Upper lobe of left lung (tissue), 6 donors: ENCODE measurements at places on chromosomes 12 and 14. TPM values are rescaled to one million over a fixed set of nuclear protein-coding genes. Genes with fewer than 3 reads are reported as not detected.

GRCh38 chr14:37843954-37844607, 248.7 kb downstream of the TTC6 start:
- DNase-seq = no peak

The KRT3 gene
- not detected for total RNA-seq

GRCh38 chr12:56079723-56080555, at the start of gene ERBB3:
TSS of gene ERBB3 (plus strand) at chr12:56080165. CDS start at chr12:56080301, 136 bp downstream.
- peak; percentile 87 for DNase-seq

- DNase-seq = no peak
Measured at GRCh38 chr14:99548871-99549515, 55.0 kb downstream of the CCDC85C start.

GRCh38 chr14:72291908-72292688, 359.9 kb downstream of the RGS6 start:
- DNase-seq = no peak

- no peak for DNase-seq
Measured at GRCh38 chr12:27610374-27610773, 85.9 kb upstream of the REP15 start.

GRCh38 chr12:11307143-11307542, 3.1 kb downstream of the PRB4 start:
- no peak for DNase-seq

- DNase-seq = no peak
Measured at GRCh38 chr12:50988051-50988450, 35.7 kb downstream of the HIGD1C start.

- DNase-seq = no peak
Measured at GRCh38 chr14:90427848-90428426, 31.1 kb downstream of the CALM1 start.

GRCh38 chr14:51157012-51157411, 62.1 kb upstream of the TRIM9 start:
- no peak for DNase-seq

The LMNTD1 gene
- total RNA-seq = 5.8 TPM

- DNase-seq = no peak
Measured at GRCh38 chr14:92473969-92474535, 39.5 kb upstream of the RIN3 start.

DNA sequence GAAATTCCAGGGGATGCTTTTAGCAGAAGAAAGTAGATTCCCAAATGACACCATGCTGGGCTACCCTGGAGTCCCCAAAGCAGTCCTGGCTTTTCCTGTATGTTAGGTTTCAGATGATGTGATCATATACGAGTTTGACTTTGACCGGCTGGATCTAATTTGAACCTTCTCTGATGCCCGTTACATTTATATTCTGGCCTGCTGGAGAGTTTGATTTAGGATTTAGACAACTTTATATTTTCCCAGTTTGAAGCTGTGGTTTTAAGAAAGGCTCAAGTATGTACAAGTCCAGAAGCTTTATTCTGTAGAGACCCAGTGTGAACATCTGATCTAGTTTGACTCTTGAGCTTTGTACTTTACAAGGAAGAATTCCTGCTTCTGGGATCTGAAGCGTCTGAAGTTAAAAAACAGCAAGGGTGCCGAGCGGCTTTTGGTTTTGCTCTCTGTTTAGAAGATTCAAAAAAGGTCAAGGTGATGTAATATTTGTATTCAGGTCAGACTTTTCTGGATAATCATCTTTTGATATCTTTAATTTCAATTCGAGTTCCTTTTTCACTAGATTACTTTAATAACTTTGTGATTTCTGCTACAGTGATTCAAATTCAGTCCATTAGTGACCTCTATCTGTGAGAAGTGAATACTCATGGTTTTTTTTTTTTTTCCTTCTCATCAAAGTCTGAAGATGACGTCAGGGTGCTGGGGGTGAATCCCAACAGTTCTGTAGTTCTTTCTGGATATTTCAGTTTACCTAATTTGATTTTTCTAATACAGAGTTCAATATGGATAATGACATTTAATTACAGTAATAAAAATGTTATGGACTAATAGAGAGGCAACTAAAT, 6.3 kb downstream of the FLRT2 start:
- no peak for DNase-seq

DNA sequence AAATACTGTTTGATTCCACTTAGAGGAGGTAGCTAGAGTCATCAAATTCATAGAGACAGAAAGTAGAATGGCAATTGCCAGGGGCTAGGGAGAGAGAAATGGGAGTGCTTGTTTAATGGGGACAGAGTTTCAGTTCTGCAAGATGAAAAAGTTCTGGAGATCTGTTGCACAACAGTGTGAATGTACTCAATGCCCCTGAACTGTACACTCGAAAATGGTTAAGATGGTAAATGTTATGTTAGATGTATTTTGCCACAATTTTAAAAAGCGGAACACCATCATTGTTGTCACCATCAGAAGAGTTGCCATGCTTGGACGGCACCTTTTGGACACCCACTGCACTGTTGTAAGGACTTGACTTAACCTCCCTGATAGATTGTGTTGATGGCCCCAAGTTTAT, 106.9 kb downstream of the SCARB1 start:
- no peak for DNase-seq

- DNase-seq = no peak
Measured at GRCh38 chr14:58077621-58078020, 74.4 kb downstream of the ARMH4 start.

The CLEC4D gene
- total RNA-seq = 1.2 TPM

DNA sequence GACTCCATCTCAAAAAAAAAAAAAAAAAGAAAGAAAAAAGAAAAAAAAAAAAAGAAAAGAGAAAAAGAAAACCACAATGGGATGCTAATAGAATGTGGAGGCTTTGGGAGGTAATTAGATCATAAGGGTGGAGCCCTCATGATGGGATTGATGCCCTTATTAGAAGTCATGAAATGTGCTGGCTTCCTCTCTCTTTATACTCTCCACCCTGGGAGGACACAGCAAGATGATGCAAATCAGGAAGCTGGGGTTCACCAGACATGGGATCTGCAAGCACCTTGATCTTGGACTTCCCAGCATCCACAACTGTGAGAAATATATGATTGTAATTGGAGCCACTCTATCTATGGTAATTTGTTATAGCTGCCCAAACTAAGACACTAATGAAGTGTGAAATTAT, 13.4 kb upstream of the DRAM1 start:
- DNase-seq = no peak

- no peak for DNase-seq
Measured at GRCh38 chr12:21891751-21892217, 49.4 kb downstream of the ABCC9 start.

The RPL6 gene
- 829 TPM for total RNA-seq

The KRT4 gene
- total RNA-seq = 36.1 TPM

- peak; percentile 45 for DNase-seq
Measured at GRCh38 chr12:8709124-8709830, 11.5 kb downstream of the RIMKLB start.

- no peak for DNase-seq
Measured at GRCh38 chr12:1616233-1617066, 12.6 kb upstream of the WNT5B start.

DNA sequence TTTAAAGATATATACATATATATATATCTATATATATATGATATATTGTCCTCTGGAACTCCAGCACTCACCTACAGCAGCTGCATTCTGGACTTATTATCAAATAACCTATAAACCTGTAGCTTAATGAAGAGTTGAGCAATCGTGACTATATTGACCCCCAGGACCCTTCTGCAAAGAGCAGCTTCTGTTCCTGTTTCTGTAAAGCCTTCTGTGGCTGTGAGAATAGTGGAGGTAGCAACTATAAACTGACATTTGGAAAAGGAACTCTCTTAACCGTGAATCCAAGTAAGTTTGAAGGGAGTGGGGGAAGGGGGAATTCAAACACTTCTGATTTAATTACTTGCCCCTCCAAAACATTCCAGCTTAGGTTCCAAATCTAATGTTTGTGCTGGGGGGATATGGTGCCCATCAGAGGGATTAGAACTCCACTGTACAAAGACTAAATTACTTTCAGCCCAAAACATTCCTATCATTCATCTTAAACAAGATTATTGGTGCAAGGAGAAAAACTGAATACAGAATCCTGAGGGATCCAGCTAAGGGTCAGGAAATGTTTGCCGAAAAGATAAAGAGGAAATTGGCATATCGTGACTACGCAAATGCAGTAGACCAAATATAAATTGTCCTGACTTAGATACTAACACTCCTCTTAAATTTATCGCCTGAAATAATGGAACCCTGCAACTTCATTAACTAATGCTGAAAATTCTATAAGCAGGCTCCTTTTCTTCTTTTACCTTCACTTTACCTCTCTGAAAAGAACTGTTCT, 106.1 kb downstream of the DAD1 start:
- no peak for DNase-seq

DNA sequence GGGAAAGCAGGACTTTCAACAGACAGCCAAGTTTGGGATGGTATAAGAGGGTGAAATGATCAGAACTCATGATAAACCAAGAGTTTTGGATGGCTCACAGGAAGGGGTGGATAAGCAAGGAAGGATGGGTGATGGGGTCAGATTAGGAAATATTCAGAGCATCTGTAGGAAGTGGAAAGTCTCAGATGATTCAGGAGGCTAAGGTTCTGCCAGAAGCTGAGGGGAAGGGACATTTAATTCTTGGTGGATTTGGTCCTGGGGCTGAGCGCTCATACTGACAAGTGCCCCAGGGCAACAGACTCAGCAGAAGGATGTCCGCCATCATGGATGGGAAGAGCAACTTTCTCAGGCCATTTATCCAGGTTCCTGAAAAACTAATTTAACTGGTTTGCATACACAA, 28.4 kb upstream of the BDKRB2 start:
- no peak for DNase-seq

DNA sequence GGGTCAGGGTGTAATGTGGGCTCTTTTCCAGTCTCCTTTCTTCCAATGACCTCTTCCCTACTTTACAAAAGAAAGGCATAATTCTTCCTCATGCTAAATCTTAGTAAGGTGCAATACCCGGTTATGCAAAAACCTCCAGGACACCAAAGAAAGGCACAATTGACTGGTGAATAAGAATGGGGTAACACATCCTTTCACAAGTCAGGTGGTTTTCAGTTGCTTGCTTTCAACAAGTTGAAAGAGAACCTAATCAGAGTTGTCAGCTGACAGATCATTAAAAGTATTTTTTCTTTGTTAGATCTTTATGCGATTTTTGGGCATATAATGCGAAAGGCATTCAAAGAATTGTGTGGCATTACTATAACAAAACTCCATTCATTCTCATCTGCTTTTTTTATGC, 1.3 kb upstream of the AEBP2 start:
- DNase-seq = no peak

The ZDHHC22 gene
- total RNA-seq = not detected

- no peak for DNase-seq
Measured at GRCh38 chr14:65179918-65180724, 77.8 kb upstream of the MAX start.

The COL2A1 gene
- total RNA-seq = 0.34 TPM

DNA sequence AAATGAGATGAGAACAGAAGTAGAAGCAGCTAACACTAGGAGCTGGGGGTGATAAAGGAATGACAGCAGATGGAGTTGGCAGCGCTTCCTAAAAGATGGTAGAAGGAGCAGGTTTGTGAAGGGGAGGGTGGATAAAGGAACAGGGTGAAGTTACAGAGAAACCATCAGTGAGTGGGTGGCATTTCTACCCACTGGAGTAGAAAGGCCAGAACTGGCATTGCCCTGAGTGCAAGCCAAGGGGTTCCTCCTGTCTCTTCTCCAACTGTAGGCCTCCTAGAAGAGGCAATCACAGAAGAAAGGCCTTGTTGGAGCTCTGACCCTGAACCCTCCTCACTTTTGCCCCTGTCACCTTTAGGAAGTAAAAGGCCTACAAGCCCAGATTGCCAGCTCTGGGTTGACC, 2.2 kb downstream of the KRT18 start:
- DNase-seq = no peak

DNA sequence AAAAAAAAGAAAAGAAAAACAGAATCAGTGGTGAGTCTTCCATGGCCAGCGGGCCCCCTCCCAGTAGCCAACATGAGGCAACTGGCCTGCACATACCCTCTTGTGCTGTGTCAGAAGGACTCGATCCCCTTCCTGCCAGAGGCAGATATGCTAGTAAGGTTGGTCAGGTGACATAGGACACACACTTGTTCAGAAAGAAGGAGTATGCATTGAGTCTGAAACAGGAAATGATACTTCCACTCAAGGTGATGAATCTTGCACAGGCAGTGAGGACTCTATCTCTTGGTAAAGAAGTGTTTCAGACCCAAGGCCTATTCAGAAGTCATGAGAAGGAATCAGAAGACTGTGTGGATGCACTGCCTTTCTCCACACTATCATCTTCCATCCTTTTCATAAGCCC, 269.7 kb upstream of the FAR2 start:
- DNase-seq = no peak

- peak; percentile 48 for DNase-seq
Measured at GRCh38 chr14:101360054-101360911, 201.0 kb upstream of the DIO3 start.

The FAIM2 gene
- 0.89 TPM for total RNA-seq

The MANSC1 gene
- total RNA-seq = 2.1 TPM

DNA sequence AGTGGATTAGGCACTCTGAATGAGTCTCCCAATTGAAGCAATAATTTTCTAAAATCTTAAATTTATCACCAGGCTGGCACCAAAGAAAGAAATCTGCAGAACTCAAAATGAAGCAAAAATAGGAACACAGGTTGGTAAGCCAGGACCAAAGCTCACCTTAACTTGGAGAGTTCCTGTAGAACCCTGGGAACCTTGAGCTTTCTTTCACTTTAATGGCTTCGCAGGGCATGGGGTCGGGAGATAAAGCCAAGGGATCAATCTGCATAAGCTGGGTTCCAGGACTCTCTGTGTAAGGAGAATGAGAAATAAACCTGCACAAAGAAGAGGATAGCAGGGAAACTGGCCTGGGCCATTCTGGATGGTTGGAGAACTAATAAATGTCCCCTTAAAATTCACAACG, 8.3 kb upstream of the VDR start:
- no peak for DNase-seq

DNA sequence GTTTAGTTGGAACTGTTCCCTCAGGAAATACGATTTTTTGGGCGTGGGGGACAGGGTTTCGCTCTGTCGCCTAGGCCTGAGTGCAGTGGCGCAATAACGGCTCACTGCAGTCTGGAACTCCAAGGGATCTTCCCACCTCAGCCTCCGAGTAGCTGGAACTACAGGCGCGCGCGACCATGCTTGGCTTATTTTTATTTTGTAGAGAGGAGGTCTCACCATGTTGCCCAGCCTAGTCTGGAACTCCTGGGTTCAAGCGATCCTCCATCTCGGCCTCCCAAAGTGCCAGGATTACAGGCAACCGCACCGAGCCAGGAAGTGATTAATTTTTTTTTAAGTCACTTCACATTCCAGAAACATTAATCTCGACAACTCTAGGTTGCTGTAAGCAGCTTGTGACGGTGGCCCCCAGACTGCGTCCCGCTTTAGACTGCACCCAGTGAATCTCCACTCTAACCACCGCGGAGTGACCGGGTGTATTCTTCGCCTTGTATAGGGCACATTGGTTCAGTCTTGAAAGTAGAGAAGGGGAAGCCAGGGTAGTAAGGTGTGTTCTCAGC, 830 bp upstream of the MIS18BP1 start:
- peak; percentile 33 for DNase-seq

DNA sequence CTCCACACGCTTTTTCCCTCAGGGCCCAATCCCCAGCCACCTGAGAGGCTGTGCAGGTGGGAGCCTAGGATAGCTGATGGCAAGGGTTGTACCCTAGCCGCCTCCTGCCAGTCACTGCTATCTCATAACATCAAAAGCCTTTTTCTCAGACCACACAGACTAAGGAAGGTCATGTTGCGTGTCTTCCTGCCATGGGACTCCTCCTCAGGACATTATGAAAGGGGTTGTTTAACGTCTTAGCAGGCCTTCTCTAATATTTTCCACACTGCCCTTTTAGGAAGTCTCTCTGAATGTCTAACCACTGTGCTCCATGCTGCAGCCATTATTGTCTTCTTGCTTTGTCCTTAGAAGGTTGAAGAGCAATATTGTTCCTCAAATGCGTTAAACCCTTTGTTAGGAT, 7.6 kb upstream of the SMUG1 start:
- no peak for DNase-seq
